ENCODE measurements at places on chromosomes 5 and 9.

- peak; percentile 70 for DNase-seq
Observed at GRCh38 chr5:101425339-101425859, 522.3 kb upstream of the ST8SIA4 start.

GRCh38 chr9:103301051-103301450 lies 305.9 kb downstream of the CYLC2 start:
- no peak for DNase-seq

- no peak for DNase-seq
Observed at GRCh38 chr5:108625654-108626053, 122.0 kb upstream of the FER start.

DNA sequence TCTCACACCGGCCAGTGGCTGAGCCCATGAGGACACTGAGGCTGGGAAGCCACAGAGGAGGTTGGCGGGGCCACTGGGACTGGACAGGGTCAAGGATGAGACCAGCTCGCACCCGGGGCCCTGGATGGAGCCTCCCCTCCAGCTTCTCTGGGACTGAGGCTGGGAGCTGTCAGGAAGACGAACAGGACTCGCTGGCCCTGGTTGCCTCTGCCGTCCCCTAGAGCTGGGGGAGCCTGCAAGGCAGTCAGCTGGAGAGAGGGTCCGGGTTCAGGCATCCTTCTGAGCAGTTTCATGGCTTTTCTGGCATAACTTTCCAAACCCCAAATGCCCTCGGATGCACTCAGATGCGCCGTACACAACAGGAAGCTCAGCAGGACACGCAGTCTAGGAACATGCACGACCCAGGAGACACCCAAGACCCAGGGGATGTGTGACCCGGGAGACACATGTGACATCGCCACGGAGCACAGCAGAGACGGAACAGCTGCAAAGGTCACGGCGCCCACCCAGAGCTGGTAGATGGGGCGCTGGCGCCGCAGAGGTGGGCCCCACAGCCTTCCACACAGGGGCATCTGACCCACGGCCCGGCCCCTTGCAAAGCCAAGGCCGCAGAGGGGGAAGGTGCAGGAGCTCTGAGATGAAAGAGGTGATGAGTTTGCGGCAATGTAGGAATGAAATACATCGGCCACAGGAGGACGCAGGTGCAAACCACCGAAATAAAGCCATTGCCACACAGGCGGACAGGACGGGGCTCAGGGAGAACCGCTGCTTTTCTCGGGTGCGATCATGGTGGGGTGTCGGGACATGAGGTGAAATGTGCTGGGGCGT lies 17.1 kb downstream of the TPPP start:
- DNase-seq: no peak

DNA sequence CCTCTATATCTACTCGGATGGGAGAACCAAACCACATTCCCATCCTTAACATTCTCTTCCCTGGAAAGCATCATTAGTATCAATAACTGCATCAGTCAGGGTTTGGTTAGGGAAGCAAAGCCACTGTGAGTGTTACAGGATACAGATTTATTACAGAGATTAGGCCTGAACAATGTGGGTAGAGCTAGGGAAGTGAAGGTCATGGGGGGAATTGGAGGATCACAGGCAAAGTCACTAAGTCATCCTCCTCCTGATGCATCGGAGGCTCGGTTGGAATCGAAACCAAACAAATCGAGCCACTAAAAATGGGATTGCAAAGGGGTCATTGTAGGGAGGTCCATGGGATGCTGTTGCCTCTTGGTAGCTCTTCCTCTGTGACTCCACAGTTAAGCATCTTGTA lies 61.8 kb upstream of the ZBTB43 start:
- DNase-seq: no peak

DNA sequence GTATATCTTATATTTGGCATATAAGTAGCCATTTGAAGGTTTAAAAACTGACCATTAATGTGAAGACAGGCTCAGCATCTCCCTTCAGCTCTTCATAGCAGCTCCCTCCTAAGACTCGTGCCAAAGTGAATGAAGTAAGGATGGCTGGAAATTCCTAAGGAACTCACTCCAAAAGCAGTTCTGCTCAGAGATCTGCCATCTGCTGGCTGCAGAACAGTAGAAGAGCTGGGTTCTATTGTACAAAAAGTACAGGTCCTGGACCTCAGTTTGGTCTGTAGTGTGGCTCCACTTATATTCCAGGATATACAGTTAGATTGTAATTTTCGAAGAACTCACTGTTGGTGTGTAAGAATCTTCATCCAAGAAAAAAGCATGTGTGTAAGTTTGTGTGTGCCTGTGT lies 104.9 kb upstream of the RUSC2 start:
- peak; percentile 65 for DNase-seq

GRCh38 chr9:131724683-131725082 lies 15.2 kb downstream of the RAPGEF1 start:
- DNase-seq: no peak

GRCh38 chr5:123093111-123093600 lies 4.1 kb downstream of the PRDM6 start:
- DNase-seq: no peak

DNA sequence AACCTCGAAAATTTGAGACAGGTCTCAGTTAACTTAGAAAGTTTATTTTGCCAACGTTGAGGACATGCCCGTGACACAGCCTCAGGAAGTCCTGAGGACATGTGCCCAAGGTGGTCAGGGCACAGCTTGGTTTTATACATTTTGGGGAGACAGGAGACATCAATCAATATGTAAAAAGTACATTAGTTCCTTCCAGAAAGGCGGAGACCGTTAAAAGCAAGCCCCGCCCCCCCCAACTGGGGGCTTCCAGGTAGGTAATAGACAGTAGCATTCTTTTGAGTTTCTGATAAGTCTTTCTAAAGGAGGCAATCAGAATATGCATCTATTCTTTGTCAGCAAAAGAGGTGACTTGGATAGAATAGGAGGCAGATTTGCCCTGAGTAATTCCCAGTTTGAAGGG lies 599 bp upstream of the MOCS2 start:
- no peak for DNase-seq

DNA sequence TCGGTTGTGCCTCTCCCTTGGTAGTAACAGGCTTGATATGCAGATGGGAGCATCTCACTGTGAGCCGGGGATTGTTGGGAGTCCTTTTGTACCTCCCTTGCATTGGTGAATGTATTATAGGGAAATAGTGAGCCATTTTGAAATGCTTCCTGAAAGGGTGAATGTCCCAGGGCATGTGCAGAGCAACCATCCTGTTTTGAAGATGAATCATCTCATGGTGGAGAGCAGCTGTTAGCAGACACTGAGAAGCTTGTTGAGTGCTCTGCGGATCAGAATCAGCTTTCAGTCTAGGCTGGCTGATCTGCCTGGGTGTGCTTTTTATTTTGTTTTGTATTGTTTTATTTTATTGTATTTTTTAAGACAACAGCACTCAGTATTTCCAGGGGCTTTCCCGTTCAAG lies 29.7 kb downstream of the SLC36A1 start:
- DNase-seq: peak; percentile 27

DNA sequence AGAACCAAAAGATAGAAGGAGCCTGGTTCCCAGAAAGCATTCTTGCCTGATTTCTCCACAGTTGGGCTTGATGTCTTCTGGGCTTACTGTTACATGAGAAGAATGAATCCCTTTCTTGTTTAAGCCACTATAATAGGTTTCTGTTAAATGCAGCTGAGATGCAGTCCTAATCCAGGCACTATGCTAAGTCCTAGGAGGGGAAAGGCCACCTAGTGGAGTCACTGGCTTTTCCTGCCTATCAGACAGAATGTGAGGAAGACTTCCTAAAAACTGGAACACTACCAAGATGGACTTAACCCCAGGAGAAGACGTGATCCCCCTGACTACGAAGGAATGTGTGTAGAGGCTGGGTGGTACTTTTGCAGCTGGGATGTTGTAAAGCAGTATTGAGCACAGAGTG lies 34.3 kb upstream of the FSD1L start:
- DNase-seq: peak; percentile 47

DNA sequence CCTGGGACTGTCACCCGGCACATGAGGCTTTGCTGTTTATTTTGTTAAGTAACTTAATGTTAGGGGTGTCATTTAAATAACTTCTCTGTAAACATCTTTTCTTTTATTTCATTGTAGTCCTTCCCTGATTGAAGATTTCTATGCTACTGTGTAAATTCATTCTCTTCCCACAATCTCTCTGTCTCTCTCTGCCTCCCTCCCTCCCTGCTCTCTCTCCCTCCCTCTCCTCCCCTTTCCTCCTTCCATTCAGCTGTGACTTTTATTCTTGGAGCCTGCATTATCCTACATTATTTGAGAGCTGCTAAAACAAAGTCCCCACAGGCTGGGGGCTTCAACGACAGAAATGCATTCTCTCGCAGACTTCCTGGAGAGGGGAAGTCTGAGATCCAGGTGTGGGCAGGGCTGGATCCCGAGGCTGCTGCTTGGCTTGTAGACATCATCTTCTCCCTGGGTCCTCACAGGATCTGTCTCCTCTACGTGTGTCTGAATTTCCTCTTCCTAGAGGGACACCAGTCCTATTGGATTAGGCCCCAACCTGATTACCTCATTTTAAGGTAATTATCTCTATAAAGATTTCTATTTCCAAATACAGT lies 18.4 kb downstream of the UBE2QL1 start:
- no peak for DNase-seq

DNA sequence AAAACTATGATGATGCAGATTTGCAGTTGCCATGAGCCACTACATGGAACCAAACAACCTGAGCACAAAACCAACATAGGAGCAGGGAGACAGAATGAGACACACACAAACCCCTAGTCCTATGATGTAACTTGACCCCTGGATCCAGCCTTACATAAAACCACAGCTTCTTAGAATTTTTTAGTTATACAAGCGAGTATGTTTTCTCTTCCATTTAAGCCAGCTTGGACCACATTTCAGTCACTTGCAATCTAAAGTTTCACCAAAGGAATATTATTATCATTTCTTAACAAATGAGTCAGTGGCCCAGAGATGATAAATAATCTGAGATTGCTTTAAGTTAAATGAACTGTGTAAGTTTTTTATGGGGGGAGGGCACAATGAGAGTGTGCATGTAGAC lies 6.8 kb downstream of the SPOCK1 start:
- DNase-seq: peak; percentile 88

DNA sequence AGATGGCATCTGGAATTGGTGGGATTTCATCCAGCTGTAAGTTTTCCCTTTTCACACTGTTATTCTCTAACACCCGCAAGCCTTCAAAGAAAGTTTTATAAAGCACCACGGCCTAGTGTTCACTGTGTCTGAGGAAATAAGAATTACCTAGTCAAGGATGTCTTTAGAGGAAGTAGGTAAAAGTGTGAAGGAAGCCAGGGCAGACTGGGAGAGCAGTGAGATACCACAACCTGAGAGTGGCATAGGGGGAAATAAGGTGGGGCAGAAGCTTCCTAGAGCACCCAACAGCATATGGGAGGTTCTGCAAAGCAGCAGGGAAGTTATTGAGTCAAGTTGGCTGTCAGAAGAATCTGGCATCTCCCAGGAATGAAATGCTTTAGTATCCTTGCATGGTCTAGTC lies 241.2 kb downstream of the CETN3 start:
- DNase-seq: no peak

DNA sequence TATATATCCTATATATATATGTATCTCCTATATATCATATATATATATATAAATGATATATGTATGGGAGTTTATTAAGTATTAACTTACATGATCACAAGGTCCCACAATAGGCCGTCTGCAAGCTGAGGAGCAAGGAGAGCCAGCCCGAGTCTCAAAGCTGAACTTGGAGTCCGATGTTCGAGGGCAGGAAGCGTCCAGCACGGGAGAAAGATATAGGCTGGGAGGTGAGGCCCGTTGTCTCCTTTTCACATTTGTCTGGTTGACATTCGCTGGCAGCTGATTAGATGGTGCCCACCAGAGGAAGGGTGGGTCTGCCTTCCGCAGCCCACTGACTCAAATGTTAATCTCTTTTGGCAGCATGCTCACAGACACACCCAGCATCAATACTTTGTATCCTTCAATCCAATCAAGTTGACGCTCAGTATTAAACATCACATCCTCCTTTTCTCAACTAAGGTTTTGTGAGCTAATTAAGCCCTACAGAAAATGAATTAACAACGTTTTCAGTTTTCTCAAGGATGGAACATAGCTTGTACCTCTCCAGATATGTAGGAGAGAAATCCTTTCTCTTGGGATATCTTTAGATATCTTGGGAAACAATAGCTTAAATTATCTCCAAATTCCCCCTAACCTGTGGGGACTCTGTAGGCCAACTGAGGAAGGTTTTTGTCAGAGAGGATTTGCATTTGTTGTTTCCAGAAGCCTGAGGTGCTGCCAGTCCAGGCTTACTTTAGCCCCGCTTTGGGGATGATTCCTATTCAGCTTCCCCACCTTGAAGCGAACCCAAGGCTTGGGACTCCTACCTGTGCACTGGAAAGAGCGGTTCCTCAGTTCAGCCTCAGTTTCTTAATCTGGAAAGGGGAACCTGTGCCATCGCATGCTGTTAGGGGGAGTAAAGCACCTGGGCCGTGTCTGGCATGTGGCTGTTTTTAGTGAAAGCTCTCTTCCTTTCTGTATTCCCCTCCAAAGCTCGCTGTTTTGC lies 163.2 kb downstream of the CACNA1B start:
- DNase-seq: no peak

- no peak for DNase-seq
Observed at GRCh38 chr9:10793306-10793705, 180.5 kb upstream of the PTPRD start.

DNA sequence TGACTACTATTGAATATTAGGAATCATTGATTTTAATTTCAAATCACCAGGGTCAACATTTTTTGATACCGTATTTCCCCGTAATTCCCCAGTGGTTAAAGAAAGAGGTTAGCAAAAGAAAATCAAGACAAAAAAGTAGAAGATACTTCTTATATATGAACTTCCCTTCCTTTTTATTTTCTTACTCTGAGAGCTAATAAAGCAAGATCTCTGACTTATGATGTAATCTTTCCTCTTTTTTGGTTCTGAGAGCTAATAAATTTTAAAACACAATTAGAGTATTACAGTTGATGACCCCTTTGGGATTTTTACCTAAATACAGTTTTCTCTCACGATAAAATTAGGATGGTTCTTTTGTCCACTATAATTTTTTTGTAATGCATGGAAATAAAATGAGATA lies 9.2 kb upstream of the FYB1 start:
- DNase-seq: no peak

DNA sequence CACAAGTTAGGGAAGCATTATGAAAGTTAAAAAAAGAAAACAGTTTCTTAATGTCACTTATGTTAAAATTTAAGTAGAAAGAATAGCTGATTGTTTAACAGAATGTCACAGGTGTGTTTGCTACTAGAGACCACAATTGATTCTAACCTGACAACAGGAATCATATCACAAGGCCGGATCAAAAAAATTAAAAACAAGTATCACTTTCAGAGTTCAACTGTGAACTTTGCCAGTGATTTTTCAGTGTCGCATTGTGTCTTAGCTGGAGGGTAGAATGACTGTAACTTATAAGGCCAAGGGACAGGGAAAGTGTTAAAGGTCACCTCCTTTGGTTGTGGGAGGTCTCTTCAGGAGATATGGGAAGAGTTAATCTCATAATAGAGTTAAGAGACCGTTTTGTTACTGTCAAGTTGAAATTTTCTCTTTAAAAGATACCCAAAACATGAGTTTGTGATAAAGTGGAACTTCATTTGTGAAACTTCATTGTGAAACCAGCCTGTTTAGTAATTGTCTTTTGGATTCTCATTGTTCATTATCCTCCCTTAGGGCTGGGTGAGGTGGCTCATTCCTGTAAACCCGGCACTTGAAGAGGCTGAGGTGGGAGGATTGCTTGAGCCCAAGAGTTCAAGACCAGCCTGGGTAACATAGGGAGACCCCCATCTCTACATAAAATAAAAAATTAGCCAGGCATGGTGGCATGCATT lies 40.9 kb downstream of the CPEB4 start:
- DNase-seq: no peak

- peak; percentile 72 for DNase-seq
Observed at GRCh38 chr9:136807281-136808074, at the start of gene RABL6. TSS of gene RABL6 (plus strand) at chr9:136807948. CDS start at chr9:136808197, 249 bp downstream.
